Right ventricle myocardium superior (tissue), 1 donor: ENCODE measurements at places on chromosomes 7 and 10.

GRCh38 chr10:11444155-11444530 is 167.3 kb downstream of the USP6NL start:
- DNase-seq: no peak

- no peak for DNase-seq
Measured at GRCh38 chr7:156014201-156014600, 201.9 kb upstream of the SHH start.

- no peak for DNase-seq
Measured at GRCh38 chr10:480498-480927, 209.0 kb downstream of the DIP2C start.

DNA sequence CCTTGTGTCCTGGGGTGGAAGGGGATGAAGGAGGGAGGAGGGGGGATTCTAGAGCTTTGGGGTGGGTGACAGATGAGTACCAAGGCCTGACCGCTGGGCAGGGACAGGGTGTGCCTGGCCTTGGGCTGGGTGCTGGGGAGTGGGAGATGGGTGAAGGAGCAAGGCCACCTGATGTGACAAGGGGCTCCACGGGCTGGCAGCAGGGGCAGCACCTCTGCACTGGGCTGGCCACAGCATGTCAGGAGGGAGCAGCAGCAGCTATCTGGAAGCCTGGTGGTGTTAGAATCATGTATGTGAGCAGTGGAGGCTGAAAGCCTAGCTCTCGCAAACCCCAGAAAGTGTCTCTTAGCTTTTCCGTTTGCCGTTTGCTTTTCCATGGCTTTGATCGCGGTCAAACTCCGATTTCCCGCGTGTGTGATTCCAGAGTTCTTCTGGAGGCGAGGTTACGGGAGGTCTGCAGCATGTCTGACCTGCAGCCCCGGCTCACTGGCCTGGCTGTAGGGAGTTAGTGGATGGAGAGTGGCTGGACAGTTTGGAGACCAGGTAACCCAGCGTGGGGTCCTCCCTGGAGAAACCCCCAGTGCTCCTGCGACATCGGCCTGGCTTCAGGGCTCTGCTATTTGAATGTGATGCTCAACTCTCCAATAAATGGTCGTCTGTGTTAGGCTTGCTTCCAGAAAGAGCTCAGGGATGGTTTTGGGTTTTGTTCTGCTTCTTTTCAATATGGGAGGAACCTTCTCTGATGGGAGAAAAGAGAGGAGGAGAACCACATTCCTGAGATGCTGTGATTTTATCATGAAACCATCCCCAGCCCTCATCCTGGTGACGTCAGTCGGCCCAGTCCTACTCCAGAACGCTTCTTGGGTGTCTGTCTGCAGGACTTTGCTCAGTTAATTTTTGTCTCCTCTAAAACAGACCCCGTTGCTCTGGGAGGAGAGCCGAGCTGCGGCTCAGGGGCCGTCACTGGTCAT is 105.5 kb downstream of the CUX1 start:
- peak; percentile 29 for DNase-seq
